Myocyte (in vitro differentiated cells): ENCODE measurements at places on chromosomes 6 and 20.
A peak's percentile ranks its signal among the peaks of the same experiment; 100 is the strongest.

GRCh38 chr6:150977281-150977680 lies 111.8 kb downstream of the MTHFD1L start:
- DNase-seq = no peak

DNA sequence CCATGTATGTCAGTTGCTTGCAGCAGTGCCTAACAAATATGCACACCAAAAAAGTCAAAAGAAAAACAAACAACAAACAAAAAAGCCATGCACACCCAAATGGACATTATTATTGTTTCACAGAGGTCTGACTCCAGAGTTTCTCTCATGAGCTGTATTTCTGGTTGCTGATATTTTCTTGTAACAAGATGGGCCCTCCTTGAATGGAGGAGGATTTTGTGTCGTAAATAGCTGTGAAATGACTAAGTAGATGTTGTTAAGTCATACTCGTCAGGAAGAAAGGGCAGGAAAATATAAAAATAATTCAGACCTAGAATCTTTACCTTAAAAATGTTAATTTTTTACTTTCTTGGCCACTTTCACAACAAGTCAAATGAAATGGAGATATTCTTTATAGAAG lies 96.0 kb downstream of the PLEKHG1 start:
- no peak for DNase-seq

DNA sequence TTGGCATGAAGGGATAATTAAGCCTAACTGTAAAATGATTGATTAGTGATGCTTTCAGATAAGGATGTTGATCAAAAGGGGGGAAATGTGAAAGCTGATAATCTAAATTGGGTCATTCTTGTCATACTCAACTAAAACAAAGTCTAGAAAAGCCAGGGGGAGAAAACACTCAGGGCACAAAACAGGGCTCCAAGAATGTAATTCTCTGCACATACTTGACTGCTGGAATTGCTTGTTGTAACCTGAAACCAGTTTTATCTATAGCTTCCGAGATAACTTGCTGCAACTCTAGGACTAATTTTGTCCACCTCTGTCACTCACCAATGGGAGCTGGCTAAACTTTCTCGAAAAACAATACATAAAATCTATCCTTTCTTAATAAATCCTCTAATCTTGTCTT lies 310.3 kb downstream of the CLVS2 start:
- no peak for DNase-seq

- no peak for DNase-seq
These were observed 21.5 kb downstream of the ACSS1 start for GRCh38 chr20:25036331-25036936.

GRCh38 chr20:31819083-31819784 lies at the start of gene MYLK2:
TSS of gene MYLK2 (plus strand) at chr20:31819356. CDS start at chr20:31819581, 225 bp downstream.
- peak; percentile 85 for DNase-seq

DNA sequence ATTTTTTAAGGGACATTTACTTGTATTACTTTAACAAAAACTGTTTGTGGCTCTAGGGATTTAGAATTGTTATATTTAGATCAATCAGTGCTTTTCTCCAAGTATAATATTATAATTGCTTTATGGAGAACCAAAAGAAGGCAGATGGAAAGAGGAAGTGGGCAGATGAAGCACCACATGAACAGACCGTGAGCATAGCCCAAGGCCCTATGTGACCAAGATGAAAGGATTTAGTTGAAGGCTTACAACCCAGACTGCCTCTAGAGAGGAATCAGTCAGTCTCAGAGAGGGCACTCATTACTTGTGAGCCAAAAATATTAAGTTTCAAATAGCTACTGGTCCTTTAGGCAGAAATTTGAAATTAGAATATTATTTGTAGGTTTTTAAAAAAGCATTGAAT lies 102.3 kb upstream of the IMPG1 start:
- no peak for DNase-seq

GRCh38 chr20:14751191-14751590 lies 413.8 kb upstream of the FLRT3 start:
- DNase-seq = no peak

DNA sequence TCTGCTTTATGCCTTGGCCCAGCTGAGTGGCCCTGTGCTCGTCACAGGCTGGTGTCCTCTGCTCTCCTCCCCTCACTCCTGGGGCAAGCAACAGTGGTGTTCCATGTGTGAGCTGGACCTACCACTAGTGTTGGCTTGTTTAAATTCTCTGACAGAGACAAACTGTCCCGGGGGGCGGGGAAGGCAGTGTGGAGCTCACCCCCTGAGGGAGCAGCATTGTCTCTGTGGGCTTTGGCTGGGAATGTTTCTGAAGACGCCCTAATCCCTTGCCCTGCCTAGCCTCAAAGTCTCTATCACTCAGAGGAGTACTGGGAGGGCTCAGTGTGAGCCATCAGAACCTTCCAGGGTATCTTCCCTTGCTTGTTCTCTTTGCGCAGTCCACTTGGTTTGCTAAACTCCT lies 5.2 kb upstream of the VEGFA start:
- no peak for DNase-seq

DNA sequence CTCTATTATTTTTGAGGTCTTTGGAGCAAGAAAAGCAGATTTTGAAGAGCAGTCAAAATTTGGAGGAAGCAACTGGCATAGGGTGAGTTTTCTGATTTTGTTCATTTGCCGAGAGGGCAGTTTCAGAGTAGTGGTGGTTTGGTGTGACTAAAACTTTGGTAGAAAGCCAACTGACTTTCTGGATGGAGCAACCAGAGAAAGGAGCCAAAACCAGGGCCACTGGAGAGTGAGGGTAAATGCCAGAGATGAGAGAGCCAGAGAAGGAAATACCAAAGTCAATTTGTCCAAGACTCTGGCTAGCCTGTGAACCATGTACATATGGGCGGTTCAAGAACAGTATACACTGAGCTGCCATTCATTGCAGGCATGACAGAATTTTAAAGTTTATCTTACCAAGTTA lies 40.5 kb upstream of the ZBTB24 start:
- DNase-seq = peak; percentile 64

DNA sequence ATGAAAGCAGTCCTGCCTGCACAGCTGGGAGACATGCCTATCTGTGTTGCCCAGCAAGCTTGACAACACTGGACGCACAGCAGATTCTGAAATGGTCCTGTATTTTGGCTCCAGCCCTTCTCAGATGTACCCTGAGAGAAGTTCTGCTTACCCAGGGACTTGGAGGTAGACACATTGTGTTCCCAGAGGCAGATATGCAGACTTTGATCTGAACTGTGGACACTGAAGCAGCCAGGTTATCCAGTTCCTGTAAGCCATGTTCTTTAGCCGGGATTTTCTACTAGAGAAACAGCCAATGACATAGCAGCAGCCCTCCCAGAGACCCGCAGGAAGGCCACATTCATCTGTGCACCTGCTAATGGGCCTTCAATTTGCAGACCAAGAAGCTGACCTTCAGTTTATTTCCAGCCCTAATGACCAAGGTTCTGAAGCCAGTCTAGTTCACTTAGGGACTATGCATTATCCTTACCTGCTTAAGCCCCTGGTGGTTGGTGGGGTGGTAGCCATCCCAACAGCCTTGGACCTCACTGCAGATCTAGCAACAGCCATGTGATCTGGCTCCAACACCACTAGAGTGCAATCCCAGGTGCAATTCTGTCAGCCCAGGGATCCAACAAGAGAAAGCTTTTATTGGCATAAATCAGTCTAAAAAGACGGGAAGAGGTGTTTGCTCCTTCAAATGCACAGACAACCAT lies 134.2 kb downstream of the MEI4 start:
- no peak for DNase-seq

GRCh38 chr20:6029538-6029937 lies 24.3 kb downstream of the LRRN4 start:
- DNase-seq = no peak

- no peak for DNase-seq
These were observed 520.9 kb downstream of the CD83 start for GRCh38 chr6:14638435-14638905.

DNA sequence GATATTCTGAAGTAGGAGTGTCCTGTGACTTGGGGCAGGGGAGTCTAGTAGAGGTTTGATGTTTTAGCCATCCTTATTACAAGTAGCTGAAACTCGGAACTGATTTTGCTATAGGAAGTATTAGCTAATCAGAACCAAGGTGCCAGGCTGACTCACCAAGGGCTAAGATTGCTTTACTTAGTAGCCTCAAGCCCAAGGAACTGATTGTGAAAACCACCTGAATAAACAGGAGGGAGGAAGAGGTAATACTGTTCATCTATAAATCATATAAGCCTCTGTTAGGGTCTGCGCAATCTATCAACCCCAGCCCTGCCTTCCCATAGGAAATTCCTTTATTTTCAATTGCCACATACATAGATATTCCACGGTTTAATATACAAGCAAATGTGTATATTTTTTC lies 54.4 kb downstream of the GNAS start:
- DNase-seq = no peak

GRCh38 chr6:169763308-169763707 lies 11.9 kb downstream of the ERMARD start:
- no peak for DNase-seq

- DNase-seq = peak; percentile 44
These were observed 257.4 kb downstream of the PLCB1 start for GRCh38 chr20:8389381-8390036.
